Naive thymus-derived CD4-positive, alpha-beta T cell (primary cell): ENCODE measurements at places on chromosomes 3 and 15.

DNA sequence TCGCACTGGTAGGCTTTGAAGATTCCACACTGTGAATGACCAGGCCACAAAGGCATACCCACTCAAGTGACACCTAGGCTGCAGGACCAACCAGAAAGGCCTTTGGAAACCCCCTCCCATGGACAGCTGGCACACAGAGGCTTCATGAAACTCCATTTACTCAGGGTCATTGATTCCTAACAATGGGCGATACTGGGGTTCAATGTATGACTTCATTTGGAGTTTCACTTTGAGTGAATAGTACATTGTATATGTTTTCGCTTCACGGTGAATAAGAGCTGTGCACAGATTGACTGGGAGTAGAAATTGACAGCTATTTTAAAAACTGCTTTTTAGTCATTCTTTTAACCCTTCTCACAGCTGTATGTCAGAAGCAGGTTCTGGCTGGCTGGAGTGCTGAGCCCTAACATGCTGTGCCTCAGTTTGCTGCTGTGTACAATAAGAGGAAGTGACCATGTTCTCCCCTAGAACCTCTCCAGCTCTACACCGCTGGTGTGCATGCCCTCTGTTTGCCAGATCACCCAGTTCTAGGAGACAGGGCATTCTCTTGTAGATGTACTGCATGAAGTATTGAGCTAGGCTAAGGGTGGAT lies 15.4 kb upstream of the CX3CR1 start:
- no peak for DNase-seq
- H3K27me3 ChIP-seq = no peaks in the 10 kb centered on the region
- peak overlapping the region; percentile 52 for H3K27ac ChIP-seq
- H3K36me3 ChIP-seq = no peaks in the 10 kb centered on the region

GRCh38 chr3:3172627-3173026 lies 6.9 kb downstream of the CRBN start:
- no peak for DNase-seq
- peak overlapping the region; percentile 87 for H3K27ac ChIP-seq
- H3K4me3 ChIP-seq = peak overlapping the region; percentile 11
- H3K27me3 ChIP-seq = no peaks in the 10 kb centered on the region
- H3K36me3 ChIP-seq = peaks cover 15% of the 10 kb centered on the region
- peaks cover 35% of the 10 kb centered on the region for H3K4me1 ChIP-seq

GRCh38 chr3:157134620-157135191 lies 25.2 kb downstream of the CCNL1 start:
- no peak for DNase-seq
- H3K36me3 ChIP-seq = no peaks in the 10 kb centered on the region
- no peaks in the 10 kb centered on the region for H3K27me3 ChIP-seq
- no peak overlapping the region for H3K4me3 ChIP-seq

DNA sequence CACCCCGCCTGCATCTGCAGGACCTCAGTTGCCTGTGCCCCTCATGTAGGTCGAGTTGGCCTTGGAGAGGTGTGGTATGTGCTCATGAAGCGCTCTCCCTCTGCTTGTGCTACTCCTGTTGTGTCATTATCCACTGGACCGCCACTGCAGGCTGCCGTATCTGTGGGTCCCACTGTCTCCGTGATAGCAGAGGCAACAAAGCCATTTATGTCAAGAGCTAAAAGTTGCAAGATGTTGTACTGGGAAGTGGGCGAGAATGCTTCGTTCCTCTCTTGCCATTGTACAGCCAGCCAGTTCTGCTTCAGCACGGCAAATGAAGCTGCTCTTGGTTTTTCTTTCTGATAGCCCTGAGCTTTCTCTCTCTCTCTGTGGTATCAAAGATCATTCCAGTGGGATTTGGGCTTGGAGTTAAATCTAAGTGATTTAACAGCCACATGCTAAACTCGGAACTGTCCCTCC lies 89.0 kb downstream of the TMEM212 start:
- no peak for DNase-seq
- no peaks in the 10 kb centered on the region for H3K36me3 ChIP-seq
- H3K4me3 ChIP-seq = no peak overlapping the region
- H3K4me1 ChIP-seq = no peaks in the 10 kb centered on the region

DNA sequence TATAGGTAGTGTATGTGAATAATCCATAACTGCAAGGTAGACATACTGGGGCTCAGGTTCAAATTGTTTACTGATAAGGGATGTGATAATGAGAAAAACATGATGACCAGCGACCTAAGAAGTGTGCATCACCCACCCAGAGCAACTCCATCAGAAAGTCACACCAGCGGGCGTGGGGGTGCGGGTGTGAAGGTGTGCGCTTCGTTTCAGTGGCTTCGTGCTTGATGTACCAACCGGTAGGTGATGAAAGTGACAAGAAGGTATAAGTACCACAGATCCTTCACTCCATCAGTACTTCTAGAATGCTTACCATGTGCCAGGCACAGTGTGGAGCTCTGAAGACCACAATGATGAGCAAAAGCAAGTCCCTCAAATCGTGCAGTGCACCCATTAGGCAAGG lies 11.2 kb downstream of the ANP32A start:
- H3K27ac ChIP-seq = no peak overlapping the region
- no peak for DNase-seq
- H3K36me3 ChIP-seq = peaks cover 29% of the 10 kb centered on the region
- no peaks in the 10 kb centered on the region for H3K27me3 ChIP-seq

DNA sequence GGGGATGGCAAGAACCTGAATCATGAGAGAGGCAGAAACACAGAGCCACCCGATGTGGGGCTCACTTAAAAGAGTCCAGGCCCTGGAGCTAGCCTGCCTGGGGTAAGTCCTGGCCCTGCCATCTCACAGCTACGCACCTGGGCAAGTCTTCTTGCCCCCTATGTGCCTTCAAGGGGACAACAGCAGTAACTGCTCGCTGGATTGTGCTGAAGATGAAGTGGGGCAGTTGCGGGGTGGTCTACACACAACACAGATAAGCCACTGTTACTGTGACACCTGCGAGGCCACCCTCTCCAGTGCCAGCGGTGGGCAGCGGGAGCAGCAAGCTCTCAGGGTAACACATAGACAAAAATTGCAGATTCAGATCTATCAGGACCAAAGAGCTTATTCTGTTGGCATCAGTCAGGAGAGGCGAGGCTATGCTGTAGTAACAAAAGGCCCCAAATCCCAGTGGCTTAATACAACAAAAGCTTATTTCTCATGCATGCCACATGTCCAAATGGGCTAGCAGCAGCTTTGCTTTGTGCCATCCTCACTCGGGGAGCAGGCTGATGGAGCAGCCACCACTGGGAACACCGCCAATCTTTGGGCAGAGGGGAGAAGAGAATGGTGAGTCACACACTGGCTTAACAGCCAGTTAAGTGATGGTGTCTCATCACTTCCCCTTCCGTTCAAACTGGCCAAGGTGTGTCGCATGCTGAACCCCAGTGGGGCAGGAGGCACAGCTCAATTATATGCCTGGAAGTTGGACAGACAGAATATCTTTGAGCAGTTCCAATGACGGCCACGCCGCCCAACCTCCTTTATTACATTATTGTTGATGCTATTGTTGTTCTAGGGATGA lies 78.3 kb downstream of the WNT7A start:
- no peak overlapping the region for H3K4me3 ChIP-seq
- H3K4me1 ChIP-seq = no peaks in the 10 kb centered on the region
- DNase-seq = no peak
- H3K36me3 ChIP-seq = no peaks in the 10 kb centered on the region
- no peaks in the 10 kb centered on the region for H3K27me3 ChIP-seq

DNA sequence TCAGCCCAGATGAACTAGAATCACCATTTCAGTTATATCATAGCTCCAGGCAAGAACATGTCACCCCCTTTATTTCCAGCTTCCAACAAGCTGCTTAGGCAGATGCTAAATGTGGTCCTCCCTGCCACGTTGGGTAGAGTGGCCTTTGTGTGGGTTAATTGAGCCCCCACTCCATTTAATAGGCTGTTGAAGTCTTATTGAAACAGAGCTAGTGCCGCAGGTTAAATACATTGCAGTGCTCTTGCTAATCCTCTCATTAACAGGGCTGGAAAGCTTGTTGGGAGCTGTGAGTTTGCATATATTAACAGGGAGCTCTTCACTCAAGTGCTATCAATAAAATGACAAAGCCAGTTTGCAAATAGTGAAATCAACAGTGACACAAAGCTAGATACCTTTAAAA lies 248.4 kb upstream of the CMC1 start:
- DNase-seq = no peak
- H3K36me3 ChIP-seq = no peaks in the 10 kb centered on the region

DNA sequence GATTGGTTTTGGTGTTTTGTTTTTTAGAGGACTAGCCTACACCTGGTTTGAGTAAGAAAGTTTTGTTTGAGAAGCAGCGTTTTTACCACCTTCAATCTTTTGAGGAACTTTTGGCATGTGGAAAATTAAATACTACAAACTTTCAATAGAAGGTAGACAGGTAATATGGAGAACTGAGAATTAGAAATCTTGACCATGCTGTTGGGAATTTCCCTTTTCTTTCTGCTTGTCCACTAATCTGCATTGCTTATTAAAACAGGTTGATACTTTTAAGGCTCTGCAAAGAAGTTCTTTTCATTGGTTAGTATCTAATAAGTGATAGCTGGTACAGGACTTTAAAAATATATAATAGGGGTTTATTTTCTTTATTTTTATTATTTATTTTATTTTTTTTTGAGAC lies 31.9 kb downstream of the UBE2E1 start:
- no peaks in the 10 kb centered on the region for H3K27me3 ChIP-seq
- no peak for DNase-seq
- H3K4me1 ChIP-seq = peaks cover 3% of the 10 kb centered on the region
- H3K4me3 ChIP-seq = no peak overlapping the region
- no peak overlapping the region for H3K27ac ChIP-seq

GRCh38 chr3:15810702-15811101 lies 12.9 kb upstream of the ANKRD28 start:
- no peaks in the 10 kb centered on the region for H3K4me1 ChIP-seq
- DNase-seq = no peak
- no peaks in the 10 kb centered on the region for H3K27me3 ChIP-seq
- no peak overlapping the region for H3K4me3 ChIP-seq

DNA sequence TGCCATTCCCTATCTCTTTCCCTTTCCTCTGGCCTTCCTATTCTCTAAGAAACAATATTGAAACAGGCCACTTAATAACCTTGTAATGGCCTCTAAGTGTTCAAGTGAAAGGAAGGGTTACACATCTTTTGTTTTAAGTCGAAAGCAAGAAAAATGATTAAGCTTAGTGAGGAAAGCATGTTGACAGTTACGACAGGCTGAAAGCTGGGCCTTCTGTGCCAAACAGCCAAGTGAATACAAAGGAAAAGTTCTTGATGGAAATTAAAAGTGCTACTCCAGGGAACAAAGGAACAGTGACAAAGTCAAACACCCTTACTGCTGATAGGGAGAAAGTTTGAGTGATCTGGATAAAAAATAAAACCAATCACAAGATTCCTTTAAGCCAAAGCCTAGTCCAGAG lies 54.2 kb downstream of the SENP2 start:
- no peaks in the 10 kb centered on the region for H3K36me3 ChIP-seq
- H3K4me1 ChIP-seq = no peaks in the 10 kb centered on the region

- no peaks in the 10 kb centered on the region for H3K36me3 ChIP-seq
- H3K4me1 ChIP-seq = peaks cover 5% of the 10 kb centered on the region
- no peaks in the 10 kb centered on the region for H3K27me3 ChIP-seq
- H3K4me3 ChIP-seq = no peak overlapping the region
- DNase-seq = no peak
These were observed 5.5 kb downstream of the SUMF1 start for GRCh38 chr3:4461468-4462090.

DNA sequence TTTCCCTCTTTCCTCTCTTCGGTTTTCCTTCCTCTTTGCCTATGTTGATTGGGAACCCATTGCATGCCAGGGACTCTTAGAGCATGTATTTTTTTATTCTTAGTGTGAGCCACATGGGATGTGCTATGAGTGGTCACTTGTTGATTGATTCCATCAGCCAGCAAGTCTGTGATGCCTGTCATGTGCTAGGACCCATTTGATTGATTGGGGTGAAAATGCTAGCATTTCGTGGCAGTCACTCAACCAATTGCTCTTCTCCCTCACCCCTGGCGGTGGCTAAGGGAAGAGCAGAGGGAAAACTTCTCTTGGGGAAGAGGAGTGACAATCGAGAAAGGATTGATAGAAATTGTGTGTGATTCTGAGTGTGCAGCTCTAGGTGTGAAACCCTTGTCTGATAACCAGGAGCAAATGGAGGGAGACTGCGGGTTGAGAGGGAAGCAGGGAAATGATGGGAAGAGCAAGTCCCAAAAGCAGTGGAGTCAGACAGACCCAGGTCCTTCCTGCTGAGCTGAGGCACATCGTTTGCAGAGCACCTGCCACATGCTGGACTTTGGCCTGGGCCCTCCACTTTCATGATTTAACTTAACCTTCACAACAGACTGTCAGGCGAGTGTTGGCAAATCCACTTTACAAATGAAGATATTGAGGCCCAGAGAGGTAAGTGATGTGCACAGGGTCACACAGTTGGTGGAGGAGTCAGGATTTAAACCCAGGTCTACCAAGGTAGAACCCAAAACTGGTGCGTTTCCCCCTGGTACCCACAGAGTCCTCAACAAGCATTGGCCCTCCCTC lies 40.0 kb downstream of the SLC6A11 start:
- DNase-seq = no peak
- no peaks in the 10 kb centered on the region for H3K27me3 ChIP-seq
- no peak overlapping the region for H3K4me3 ChIP-seq
- no peaks in the 10 kb centered on the region for H3K4me1 ChIP-seq
- H3K27ac ChIP-seq = no peak overlapping the region
- H3K36me3 ChIP-seq = no peaks in the 10 kb centered on the region

DNA sequence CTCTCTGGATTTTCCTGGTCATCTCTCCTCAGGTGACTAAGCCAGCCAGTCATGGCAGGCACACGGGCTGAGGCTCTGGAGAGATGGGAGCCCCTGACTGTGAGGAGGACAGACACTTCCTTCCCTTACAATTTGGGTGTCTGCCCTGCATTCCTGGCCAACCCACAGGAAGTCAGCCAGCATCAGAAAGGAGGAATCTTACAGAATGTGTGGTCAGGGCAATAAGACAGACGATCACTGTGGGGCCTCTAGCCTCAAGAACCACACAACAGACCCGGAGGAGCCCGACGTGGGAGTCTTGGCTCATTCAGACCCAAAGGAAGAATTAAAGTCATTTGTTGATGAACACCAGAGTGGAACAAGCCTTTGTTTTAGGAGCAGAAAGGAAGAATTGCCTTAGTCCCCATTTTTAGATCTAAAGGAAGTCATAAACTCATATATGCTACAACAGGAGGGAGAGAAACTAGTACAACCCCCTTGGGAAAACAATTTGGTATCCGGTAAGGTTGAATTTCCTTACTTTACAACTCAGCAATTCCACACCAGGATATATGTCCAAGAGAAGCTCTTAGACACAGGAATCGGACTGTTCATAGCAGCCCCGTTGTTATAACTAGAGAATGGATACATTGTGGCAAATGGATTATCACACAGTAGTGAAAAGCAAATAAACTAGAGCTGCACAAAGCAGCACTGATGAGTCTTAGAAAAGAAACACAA lies 62.2 kb downstream of the ABTB1 start:
- DNase-seq = no peak
- no peaks in the 10 kb centered on the region for H3K27me3 ChIP-seq
- no peaks in the 10 kb centered on the region for H3K36me3 ChIP-seq

GRCh38 chr3:78880603-78881461 lies 887.0 kb downstream of the ROBO1 start:
- no peaks in the 10 kb centered on the region for H3K4me1 ChIP-seq
- H3K27ac ChIP-seq = no peak overlapping the region
- no peaks in the 10 kb centered on the region for H3K36me3 ChIP-seq
- H3K4me3 ChIP-seq = no peak overlapping the region
- no peaks in the 10 kb centered on the region for H3K27me3 ChIP-seq
- no peak for DNase-seq
